ENCODE measurements at places on chromosomes 2 and 18.

GRCh38 chr2:218033208-218033589, 30.4 kb upstream of the TNS1 start:
- no peak for DNase-seq

GRCh38 chr2:156489750-156490465, 53.7 kb downstream of the GPD2 start:
- DNase-seq = no peak

DNA sequence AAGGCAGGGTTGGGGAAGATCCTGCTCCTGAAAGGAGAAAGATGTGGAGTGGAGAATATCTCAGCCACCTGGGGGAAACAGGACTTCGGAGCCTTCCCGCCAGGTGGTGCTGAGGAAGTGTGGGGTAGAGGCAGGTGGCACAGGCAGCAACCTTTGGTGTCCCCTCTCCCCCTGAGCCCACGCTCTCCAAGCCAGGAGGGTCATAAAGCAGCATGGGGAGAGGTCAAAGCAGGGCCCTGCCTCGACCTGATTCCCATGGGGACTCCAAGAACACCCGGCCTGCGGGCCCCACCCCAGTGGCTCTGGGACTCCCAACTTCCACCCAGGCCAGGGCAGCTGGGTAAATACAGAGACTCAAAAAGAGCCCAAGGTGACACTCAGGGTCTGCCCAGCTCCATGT, 54.3 kb upstream of the SLC66A3 start:
- no peak for DNase-seq

GRCh38 chr2:219331560-219332213, 857 bp downstream of the RESP18 start:
- DNase-seq = no peak

DNA sequence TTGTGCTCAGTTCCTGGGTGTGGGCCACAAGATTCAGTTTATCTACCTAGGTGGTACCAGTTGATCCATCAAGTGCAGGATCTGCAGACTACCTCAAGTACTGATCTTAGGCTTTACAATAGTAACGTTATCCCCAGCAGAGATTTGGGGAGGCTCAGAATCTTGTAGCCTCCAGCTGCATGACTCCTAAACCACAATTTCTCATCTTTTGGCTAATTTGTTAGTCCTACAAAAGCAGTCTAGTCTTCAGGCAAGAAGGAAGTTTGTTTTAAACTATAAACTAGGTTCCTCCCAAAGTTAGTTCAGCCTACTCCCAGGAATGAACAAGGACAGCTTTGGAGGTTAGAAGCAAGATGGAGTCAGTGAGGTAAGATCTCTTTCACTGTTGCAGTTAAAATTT, 213.5 kb upstream of the PIEZO2 start:
- DNase-seq = no peak

All from NCI-H2081 treated with DMSO at 0.1 percent for 48 hours (cell line).